ENCODE measurements at places on chromosomes 2 and 18.

GRCh38 chr2:108813732-108814131 lies 27.2 kb downstream of the CCDC138 start:
- no peak for DNase-seq

- DNase-seq, result no peak
Observed at GRCh38 chr18:3985664-3986063, 469.4 kb downstream of the DLGAP1 start.

DNA sequence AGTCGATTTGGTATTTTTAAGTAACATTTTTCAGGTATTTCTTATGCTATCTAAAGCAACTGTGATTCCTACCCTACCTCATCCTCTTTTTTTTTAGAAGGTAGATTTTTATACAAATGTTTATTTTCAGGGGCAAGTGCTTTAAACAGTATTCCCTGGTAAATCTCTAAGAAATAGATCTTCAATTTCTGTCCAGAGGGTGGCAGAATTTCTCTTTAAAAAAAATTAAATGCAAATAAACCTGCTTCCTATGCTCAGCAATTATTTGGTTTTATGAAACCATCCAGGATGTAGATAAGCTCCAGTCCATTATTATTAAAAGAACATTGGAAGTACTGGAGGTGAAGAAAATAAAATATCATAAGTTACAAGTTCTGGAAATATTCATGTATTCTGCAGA lies 191.9 kb downstream of the MYO3B start:
- DNase-seq, result no peak

GRCh38 chr2:16055848-16056580 lies 115.7 kb downstream of the MYCN start:
- peak; percentile 84 for DNase-seq

DNA sequence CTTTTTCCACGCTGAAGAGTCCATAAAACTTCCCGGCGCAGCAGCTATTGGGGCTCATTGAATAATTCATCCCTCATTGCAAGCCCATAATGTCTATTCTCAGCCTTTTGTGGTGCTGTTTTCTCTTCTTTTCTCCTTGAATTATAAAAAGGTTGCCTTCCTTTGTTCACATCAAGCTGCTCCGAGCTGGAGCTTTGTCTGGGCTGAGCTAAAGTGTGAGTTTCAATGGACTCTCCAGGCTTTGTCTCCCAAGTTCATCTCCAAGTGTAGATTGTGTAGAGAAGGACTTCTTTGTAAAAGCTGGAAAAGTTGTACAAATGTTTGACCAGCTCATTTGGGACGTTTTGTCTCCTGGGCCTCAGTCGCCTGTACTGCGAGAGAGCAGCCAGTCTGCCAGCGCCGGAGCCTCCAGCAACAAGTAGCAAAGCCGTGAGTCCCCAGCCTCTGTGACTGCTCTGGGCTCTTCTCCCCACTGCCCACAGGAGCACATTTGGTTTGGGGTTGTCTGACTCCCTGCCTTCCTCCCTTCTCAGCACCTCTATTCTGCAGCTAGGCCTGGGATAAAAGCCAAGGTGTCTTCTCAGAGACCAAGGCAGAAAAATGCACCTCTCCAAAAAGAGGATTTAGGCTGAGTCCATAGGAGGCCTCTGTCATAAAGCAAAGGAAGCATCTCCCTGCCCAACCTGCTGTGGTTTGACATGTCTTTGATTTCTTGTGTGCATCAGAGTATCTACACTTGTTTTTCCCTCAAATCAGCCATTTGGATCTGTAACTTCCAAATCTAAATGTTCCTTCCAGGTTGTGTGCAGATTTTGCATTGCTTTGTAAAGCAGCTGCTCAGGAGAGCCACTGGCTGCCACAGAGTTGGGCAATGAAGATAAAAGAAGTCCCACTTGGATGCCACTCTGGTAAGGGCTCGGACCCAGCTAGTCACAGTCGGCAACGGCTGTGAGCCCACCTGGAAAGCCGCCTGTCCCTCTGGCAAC lies 6.4 kb downstream of the PAX3 start:
- no peak for DNase-seq

- DNase-seq, result no peak
Observed at GRCh38 chr2:178177066-178177679, 17.1 kb upstream of the OSBPL6 start.

DNA sequence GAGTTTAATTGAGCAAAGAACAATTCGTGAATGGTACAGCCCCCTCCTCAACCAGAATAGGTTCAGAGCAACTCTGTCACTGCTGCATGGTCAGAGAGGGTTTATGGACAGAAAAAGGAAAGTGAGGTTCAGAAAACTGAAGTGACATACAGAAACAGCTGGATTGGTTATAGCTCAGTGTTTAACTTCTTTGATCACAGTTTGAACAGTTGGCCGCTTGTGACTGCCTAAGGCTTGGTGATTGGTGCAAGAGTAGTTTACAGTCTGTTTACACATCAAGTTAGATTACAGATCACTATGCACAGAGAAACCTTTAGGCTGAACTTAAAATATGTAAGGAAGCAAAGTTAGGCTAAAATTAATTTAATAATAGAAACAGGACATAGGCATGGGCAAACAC lies 459.2 kb downstream of the KCNJ3 start:
- DNase-seq, result no peak

GRCh38 chr2:46580416-46580815 lies 101.1 kb downstream of the TMEM247 start:
- DNase-seq, result no peak

- DNase-seq, result no peak
Observed at GRCh38 chr2:222088561-222088960, 210.2 kb downstream of the PAX3 start.

GRCh38 chr18:78619854-78620253 lies 359.8 kb upstream of the SALL3 start:
- no peak for DNase-seq

DNA sequence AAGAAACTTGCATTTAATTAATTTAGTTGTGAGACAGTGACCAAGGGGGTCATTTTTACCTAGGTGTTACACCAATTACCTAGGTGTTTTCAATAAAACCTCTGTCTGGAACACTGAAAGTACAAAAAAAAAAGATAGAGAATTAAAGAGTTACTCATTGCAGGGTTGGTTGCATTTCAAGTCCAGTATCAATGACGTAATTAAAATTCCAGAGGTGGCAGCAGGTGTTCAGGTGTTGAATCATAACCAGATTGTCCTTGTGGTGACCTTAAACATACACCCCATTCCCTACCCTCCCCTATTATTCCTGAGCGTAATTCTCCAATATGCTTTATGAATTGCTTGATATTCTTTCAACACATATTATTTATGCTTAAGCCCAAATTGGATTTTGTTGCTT lies 352.0 kb upstream of the SLC8A1 start:
- DNase-seq, result no peak

GRCh38 chr2:65228263-65228750 lies 676 bp downstream of the ACTR2 start:
- DNase-seq, result peak; percentile 85

DNA sequence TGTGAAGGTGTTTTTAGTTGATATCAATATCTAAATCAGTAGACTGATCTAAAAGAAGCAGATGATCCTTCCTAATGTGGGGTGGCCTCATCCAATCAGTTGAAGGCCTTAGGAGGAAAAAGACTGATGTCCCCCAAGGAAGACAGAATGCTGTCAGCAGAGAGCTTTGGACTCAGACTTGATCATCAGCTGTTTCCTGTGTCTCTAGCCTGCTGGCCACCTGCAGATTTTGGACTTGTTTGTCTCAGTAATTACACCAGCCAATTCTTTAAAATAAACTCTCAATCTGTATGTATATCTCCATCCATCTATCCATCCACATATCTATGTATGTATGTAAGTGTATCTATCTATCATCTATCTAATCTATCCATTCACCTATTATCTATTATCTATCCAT lies 301.3 kb downstream of the LPIN1 start:
- peak; percentile 33 for DNase-seq

GRCh38 chr2:176140513-176141317 lies 10.6 kb upstream of the HOXD4 start:
- DNase-seq, result peak; percentile 84

DNA sequence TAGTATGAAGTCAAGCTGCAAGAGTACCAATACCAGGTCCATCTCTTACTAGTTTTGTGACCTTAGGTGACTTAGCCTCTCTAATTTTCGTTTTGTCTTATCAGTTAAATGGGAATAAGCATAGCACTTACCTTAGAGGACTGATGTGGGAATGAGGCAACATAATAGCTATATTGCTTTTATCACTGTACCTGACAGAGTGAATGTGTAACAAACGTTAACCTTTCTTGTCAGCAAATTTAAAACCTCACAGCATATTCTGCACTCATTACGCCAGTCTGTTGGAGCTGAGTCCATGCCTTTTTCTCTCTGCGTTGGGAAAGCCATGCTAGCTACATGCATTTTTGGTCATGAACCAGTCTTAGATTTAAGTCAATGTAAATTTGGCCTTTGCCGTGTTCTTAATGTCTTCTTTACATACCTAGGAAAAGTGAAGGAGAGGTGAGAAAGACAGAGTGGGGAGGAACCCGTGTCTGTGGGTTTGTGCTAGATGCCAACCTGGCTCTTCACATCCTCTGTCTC lies at the start of gene IL36B:
Gene IL36B, minus strand, starts transcription at position 472 of the 522 bp plus-strand sequence.
- DNase-seq, result no peak

- DNase-seq, result no peak
Observed at GRCh38 chr2:111176867-111177266, 56.2 kb downstream of the BCL2L11 start.

DNA sequence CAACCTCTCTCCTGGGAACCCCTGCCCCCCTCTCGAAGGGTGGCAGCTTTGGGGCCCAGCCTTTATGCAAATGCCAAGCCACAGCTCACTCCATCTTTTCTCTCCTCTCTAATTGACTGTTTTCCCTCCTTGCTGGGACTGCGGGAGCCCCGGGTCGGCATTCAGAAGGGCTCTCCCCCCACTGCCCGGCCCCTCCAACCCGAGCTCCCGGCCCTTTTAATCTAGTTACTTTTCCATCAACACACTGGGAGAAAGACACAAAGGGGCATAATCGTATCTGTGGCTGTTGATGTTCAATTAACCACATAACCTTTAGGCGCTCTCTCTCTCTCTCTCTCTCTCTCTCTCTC lies 95.4 kb downstream of the INHBB start:
- DNase-seq, result no peak

- no peak for DNase-seq
Observed at GRCh38 chr2:520663-521340, 156.4 kb downstream of the TMEM18 start.

DNA sequence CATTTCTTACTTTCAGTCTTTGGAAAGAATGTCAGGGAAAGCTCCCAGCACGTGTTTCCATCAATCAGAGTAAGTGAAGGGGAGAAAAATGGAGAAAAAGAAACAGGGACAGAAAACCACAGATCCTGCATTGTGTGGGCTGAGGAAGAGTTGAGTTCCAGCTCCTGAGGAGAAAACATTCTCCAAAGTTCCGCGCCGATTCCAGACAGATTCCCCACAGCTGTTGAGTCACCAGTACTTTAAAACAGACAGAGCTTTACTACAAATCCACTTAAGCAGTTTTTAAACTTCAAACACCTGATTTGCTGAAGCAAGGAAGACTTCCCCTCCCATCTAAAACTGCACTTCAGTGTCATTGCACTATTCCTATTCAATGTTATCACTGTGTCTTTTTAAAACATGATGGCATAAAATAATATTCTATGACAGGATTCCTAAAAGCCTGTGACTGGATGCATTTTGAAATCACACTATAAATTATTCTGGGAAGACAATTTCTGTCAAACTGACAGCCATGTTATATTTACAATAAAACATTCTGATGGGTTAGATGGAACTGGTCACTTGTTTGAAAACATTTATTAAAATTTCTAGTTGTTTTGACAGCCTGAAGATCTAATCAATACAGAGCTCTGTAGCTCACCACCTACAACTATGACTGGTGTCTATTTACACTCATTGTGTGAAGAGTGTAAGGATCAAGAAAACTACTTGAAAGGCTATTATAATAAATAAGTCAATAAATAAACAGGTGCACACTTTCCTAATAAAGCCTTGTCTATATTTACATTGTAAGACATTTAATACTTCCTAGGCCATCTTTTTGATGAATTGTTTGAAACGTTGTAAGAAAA lies 40.9 kb downstream of the TCF4 start:
- no peak for DNase-seq

DNA sequence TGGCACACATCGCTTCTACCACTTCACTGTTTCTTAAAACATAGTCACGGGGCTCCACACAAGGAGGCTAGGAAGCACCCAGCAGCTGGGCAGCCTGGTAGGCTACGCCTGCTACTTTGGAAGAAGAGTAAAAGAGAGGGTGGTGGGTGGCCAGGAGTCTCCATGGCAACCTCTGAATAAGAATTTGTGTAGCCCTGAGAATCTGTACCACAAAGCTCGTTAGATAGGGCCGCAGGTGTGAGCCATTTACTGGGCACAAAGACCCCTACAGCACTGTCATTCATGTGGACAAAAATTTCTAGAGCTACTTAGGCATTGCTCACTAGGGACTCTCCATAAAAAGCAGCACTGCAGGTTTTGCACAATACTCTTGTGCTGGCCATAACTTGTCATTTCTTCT lies 166.4 kb upstream of the MSH6 start:
- DNase-seq, result no peak

GRCh38 chr18:2050702-2051201 lies 520.6 kb downstream of the METTL4 start:
- DNase-seq, result no peak

- DNase-seq, result peak; percentile 92
Observed at GRCh38 chr2:240579771-240580614, 6.5 kb upstream of the CAPN10 start.

DNA sequence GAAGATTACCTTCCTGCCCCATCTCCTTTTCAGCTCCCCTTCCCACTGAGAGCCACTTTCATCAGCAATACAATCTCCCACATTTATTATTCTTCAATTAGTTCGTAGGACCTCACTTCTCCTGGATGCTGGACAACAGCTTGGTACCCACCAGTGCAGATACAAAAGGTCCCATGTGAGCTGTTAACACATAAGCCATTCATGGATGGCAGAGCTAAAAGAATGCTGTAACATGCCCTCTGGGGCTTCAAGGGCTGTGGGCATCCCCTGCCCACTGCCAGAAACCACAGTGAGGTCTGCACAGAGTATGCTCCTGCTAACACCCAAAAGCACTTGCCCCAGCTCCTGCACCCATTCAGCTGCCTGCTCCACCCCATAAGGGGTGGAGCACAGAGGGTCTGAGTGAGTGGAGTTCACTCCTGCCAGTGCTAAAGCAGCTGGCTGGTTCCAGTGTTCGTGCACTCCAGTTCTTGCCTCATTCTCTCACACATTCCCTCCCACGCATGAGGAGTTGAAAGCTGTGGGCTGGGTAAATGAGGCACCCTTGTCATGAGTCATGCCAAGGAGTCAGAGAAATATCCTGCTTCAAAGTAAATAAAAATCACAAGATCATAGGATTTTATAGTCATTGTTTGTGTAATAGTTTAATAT lies 305.9 kb upstream of the TMEFF2 start:
- DNase-seq, result no peak

GRCh38 chr18:70732916-70733315 lies 444.1 kb downstream of the SOCS6 start:
- no peak for DNase-seq

DNA sequence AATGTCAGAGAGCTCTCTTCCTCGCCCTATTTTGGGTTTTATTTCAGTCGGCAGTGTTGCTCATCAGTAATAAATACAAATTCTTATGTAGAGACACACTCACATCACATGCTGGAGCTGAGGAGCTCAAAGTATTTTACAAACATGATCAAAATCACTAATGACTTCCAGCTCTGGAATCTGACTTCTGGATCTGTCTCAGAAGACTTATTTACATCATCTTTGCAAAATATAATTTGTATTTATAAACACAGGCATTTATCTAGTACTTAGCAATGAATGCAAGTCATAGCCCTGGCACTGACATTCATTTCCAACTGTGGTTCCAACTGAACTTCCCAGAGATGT lies 327.1 kb downstream of the NCKAP5 start:
- no peak for DNase-seq

- no peak for DNase-seq
Observed at GRCh38 chr2:696999-697627, 19.9 kb upstream of the TMEM18 start.
